Gastrocnemius medialis (tissue), 4 donors: ENCODE measurements at places on chromosomes 5 and 9. TPM values are rescaled to one million over a fixed set of nuclear protein-coding genes. Genes with fewer than 3 reads are reported as not detected.

Gene PLAC8L1
- not detected for total RNA-seq

Gene GABRB2
- 0.97 TPM for total RNA-seq

Gene TLX3
- not detected for total RNA-seq

Gene SYNPO
- 419 TPM for total RNA-seq

DNA sequence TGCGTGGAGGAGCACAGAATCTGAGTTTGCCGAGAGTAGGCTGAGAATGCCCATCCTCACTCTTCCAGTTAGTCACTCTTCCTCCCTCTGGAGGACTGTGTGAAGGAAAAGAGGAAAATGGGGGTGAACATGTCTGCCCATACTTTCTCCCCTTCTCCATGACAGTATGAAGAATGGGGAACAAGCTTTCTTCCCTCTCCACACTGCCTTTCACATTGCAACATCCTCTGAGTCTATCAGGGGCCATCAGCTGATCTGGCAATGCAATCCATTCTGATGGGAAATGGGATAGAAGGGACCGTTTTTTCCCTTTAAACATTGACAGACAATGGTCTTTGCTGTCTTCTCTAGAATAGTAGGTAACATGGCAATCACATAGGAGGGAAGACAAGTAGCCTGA, 56.8 kb downstream of the UGCG start:
- no peaks in the 10 kb centered on the region for H3K36me3 ChIP-seq
- no peak overlapping the region for H3K4me3 ChIP-seq
- no peak for DNase-seq
- peaks cover 11% of the 10 kb centered on the region for H3K4me1 ChIP-seq
- H3K27ac ChIP-seq, result no peak overlapping the region
- H3K27me3 ChIP-seq, result no peaks in the 10 kb centered on the region

DNA sequence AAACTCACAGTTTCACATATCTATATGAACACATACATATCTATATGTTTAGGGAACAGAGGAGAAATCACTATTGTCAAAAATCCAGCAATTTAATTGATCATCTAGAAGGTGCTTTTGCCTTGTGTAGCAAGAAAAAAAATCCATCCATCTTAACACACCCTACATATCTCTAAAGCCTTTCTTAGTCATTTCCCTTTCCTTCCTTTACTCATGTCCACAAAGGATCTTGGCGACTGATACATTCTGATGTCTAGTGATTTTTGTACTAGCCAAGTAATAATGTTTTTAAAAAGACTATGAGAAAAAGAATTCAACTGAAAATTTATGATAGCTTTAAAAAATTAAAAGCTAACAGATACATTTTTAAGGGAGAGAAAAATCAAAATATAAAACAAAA, 22.5 kb downstream of the ZDHHC21 start:
- H3K36me3 ChIP-seq, result no peaks in the 10 kb centered on the region
- no peak overlapping the region for H3K4me3 ChIP-seq
- H3K4me1 ChIP-seq, result no peaks in the 10 kb centered on the region
- DNase-seq, result no peak
- H3K27ac ChIP-seq, result no peak overlapping the region
- no peaks in the 10 kb centered on the region for H3K27me3 ChIP-seq

DNA sequence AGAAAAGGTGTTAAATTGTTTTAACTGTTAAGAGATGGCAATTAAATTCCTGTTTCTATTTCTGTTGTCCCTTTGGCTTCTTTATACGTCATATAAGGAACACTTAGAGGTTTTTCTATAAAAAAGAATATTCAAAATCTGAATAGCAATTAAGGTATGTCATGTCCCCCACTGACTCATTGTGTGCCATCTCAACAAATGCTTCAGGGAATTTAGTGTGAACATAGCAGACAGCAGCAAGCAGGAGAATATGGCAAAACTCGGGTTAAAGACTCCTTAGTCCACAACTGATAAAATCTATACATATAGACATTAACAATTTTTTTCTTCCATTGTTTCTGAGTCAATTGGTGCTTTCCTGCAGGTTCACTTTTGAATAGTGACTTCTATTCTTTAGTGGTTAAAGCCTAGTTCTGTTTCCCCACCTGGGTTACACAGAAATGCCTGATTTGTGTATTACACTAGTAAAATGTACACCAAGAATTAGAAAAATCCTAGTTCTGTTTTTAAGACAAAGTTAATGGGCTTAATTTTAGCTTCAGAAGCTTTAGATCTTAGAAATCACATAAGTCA, 17.9 kb upstream of the RPS23 start:
- no peak overlapping the region for H3K27ac ChIP-seq
- no peaks in the 10 kb centered on the region for H3K27me3 ChIP-seq
- H3K36me3 ChIP-seq, result no peaks in the 10 kb centered on the region
- H3K4me1 ChIP-seq, result no peaks in the 10 kb centered on the region

DNA sequence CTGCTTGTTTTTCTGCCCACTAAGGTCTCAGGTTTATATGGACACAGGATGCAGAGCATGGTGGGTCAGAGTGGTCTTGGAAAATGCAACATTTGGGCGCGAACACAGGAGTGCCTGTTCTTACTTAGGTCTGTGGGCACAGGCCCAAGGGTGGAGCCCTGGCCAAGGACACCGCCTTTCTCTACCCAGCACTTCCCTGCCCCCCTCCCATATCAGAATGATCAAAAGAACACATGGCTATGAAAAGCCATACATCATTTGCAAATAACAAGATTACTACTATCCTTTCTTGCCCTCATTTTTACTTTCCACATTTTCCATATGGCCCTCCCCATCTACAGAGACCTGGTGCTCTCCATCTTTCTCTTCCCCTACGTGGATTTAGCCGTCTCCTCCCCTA, 162.2 kb downstream of the ENC1 start:
- H3K27me3 ChIP-seq, result no peaks in the 10 kb centered on the region
- no peak for DNase-seq
- H3K4me1 ChIP-seq, result no peaks in the 10 kb centered on the region
- no peaks in the 10 kb centered on the region for H3K36me3 ChIP-seq

DNA sequence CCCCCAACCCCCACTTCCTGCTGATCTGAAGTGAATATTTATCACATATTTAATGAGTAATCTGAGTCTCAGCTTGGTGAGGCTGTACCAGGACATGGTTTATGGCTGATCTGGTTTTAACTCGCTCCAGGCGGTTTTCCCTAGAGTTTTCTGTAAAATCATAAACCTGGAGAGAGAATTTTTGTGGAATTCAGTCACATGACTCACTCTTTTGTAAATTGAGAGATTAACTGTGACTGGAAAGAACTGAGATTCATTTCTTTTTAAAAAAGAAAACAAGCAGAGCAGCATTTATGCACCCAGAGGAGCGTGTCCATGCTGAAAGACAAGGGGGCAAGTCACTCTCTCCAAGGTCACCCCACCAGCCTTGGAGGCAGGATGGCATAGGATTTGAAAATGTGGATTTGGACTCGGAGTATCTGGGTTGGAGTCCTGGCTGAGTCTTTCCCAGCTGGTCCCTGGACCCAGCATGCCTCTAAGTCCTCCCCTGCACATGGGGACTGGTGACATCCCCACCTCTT, 81.8 kb downstream of the ZNF618 start:
- peaks cover 13% of the 10 kb centered on the region for H3K4me1 ChIP-seq
- no peak overlapping the region for H3K4me3 ChIP-seq
- no peak for DNase-seq
- no peaks in the 10 kb centered on the region for H3K27me3 ChIP-seq

- H3K36me3 ChIP-seq, result peaks cover 19% of the 10 kb centered on the region
- peaks cover 53% of the 10 kb centered on the region for H3K4me1 ChIP-seq
- H3K27ac ChIP-seq, result peak overlapping the region; percentile 66
- no peaks in the 10 kb centered on the region for H3K27me3 ChIP-seq
- no peak for DNase-seq
Observed at GRCh38 chr5:179832039-179832745, 11.5 kb downstream of the SQSTM1 start.

DNA sequence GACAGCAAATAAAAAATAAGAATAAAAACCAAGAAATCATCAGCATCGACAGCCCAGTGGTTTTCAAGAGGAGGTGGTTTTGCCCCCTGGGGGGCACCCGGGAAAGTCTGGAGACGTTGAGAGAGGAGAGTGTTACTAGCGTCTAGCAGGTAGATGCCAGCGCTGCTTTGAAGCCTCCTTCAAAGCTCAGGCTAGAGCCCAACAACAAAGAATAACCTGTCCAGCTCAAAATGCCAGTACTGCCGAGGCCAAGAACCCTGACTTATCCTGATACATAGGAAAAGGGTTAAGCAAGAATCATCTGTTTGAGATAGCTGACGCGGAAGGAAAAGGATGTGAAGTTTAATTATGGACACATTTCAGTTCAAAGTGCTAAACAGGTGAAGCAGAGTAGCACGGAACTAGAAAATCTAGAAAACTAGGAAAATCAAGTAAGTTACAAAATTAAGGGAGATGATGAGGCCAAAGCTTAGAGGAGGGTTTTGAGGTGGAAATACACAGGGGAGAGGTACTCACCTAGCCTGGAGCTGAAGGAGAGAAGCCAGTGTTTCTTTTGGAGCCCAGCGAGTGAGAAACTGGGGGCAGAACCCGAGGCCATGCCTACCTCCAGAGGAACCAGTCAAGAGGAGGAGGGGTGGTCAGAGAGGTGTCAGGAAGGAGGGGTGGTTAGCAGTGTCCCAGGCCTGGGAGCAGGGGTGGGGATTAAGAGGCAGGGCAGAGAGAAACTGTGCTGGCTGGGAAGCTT, 121.0 kb upstream of the RETREG1 start:
- H3K36me3 ChIP-seq, result no peaks in the 10 kb centered on the region
- no peaks in the 10 kb centered on the region for H3K27me3 ChIP-seq
- no peak overlapping the region for H3K27ac ChIP-seq
- peaks cover 3% of the 10 kb centered on the region for H3K4me1 ChIP-seq

DNA sequence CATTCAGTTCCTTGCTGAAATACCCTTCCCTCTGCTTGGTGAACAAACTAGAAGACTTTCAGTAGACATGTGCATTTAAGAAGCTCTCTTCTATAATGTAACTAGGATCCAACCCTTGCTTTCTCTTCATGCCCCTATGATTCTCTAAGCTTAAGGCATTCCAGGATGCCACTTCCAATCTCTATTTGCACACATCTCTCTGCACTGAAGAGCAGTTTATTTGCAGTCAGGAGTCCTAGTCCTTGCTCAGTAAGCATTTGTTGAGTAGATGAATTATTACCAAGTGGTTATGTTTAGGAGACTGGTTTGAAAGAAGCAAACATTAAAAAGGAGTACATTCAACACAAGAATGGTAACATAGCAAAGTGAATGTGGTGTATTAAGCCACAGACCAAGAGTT, 274.2 kb upstream of the KLF9 start:
- no peak for DNase-seq
- no peaks in the 10 kb centered on the region for H3K27me3 ChIP-seq
- H3K36me3 ChIP-seq, result no peaks in the 10 kb centered on the region
- no peak overlapping the region for H3K4me3 ChIP-seq
- H3K4me1 ChIP-seq, result no peaks in the 10 kb centered on the region

- no peak for DNase-seq
- no peak overlapping the region for H3K27ac ChIP-seq
- H3K27me3 ChIP-seq, result no peaks in the 10 kb centered on the region
- no peak overlapping the region for H3K4me3 ChIP-seq
- no peaks in the 10 kb centered on the region for H3K4me1 ChIP-seq
Observed at GRCh38 chr5:36393656-36394428, 92.1 kb upstream of the RANBP3L start.
